ENCODE measurements at places on chromosomes 5 and 9.

GRCh38 chr9:87445646-87446045 is 52.0 kb upstream of the DAPK1 start:
- no peak for DNase-seq

DNA sequence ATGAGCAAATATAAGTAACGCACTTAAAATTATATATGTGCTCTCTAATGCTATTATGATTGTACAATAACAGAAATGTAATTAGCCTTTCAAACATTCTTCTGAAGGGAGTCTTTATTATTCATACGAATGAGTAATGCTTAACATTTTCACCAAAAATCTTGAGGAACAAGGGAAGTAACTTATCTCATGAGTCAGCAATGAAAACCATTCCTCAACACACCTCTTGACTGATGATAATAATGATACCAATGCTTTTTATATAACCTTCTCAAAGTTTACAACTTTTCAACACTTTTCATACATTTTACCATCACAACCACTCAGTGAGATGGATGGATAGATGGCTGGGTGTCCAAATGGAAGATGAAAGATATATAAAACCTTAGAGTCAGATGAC is 369.3 kb downstream of the BNC2 start:
- no peak for DNase-seq

DNA sequence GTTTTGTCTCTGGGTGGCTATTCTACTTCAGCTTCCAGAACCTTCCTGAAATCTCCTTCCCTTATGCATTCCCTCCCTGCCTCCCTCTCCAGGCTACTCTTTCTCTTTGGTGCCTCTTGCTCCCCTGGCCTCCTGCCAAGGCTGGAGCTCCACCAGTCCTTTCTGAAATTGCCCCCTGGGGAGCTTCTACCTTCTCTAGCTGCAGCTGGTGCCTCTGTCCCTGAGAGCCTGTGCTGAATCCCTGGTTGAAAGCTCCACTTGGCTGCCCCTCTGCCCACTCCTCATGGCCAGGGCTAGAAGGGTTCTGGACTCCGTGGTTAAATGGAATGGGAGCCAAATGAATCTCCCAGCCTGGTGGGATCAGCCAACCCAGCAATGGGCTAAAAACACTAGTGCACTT is 80.1 kb downstream of the COL15A1 start:
- no peak for DNase-seq

DNA sequence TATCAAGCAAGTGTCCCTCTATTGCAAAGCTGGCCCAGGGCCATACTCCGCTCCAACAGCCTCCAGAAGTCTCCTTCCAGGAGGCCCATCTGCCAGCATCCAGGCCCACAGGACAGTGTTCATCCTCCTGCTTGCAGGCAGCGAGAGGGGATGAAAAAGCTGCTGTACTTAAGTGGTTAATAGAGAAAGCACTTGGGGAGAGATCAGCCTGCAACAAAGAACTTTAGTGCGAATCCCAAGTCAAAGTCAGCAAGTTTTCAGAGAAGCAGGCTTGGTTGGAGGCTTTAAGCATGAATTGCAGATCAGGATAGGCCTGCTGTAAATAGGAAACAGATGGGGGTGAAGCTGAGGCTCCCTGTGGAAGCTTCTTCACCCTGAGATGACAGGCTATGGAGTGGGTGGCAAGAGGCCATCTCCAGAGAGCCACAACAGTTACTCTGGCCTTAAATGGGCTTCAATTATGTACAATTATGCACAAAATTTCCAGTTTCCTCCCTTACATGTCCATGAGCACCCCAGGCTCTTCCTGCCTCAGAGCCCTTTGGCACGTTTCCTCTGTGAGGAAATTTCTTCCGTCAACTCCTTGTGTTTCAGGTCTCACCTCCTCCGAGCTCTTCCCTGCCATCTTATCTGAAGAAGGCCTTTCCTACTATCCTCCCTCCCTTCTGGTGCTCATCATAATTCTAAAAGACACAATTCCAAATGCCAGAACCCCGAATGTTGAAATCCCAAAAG is 98.0 kb upstream of the NR3C1 start:
- DNase-seq: no peak

DNA sequence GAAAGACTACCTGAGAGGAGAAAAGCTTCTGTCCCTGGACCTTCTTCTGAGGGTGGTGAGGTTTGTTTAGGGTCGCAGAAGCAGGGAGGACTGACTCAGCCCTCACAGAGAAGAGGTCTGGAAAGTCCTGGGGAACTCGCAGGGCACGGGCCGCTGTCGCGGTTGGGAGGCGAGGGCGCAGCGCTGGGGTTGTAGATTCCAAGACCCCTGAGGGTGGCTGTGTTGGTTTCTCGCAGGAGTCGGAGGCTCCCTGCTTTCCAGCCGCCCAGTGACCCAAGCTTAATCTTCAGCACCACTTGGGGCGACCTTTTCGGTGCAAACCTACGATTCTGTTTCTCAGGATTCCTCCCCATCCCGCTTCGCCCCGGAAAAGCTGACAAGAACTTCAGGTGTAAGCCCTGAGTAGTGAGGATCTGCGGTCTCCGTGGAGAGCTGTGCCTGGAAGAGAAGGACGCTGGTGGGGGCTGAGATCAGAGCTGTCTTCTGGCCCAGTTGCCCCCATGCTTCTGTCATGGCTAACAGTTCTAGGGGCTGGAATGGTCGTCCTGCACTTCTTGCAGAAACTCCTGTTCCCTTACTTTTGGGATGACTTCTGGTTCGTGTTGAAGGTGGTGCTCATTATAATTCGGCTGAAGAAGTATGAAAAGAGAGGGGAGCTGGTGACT is 482 bp downstream of the SLC27A6 start:
- no peak for DNase-seq

- no peak for DNase-seq
Observed at GRCh38 chr5:170388818-170389549, at the start of gene KCNMB1. TSS of gene KCNMB1 (minus strand) at chr5:170389367. CDS start at chr5:170385447, 3,920 bp downstream.

All from esophagus squamous epithelium (tissue), 5 donors.